ENCODE measurements at places on chromosomes 4 and X. TPM values are rescaled to one million over a fixed set of nuclear protein-coding genes. Genes with fewer than 3 reads are reported as not detected.

- H3K4me1 ChIP-seq: peaks cover 7% of the 10 kb centered on the region
- H3K27ac ChIP-seq: no peak overlapping the region
- H3K36me3 ChIP-seq: no peaks in the 10 kb centered on the region
- H3K27me3 ChIP-seq: no peaks in the 10 kb centered on the region
- peak; percentile 77 for DNase-seq
These were observed 4.2 kb upstream of the OTUD5 start for GRCh38 chrX:48961585-48962091.

TSPYL2 gene
- 107 TPM for total RNA-seq

SNX25 gene
- 12.5 TPM for total RNA-seq

AFM gene
- not detected for total RNA-seq

CENPVL2 gene
- not detected for total RNA-seq

DNA sequence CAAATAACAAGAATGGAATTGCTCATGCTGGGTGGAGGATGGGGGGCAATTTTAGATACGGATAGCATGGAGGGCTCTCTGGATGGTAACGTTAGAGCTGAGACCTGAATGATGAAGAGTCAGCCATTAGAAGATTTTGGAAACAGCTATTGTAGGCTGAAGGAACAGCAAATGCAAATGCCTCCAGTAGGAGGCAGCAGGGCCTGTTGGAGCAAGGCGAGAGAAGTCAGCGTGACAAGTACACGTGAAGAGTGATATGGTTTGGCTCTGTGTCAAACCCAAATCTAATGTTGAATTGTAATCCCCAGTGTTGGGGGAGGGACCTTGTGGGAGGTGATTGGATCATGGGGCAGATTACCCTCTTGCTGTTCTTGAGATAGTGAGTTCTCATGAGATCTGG lies 59.3 kb upstream of the SOD3 start:
- H3K27ac ChIP-seq: no peak overlapping the region
- no peak overlapping the region for H3K4me3 ChIP-seq
- no peak for DNase-seq

- DNase-seq: no peak
- peak overlapping the region; percentile 33 for H3K4me3 ChIP-seq
- no peaks in the 10 kb centered on the region for H3K36me3 ChIP-seq
- no peaks in the 10 kb centered on the region for H3K27me3 ChIP-seq
These were observed 1.6 kb downstream of the EMCN start for GRCh38 chr4:100516225-100516624.

- H3K27me3 ChIP-seq: peaks cover 14% of the 10 kb centered on the region
- DNase-seq: no peak
- no peaks in the 10 kb centered on the region for H3K36me3 ChIP-seq
- H3K27ac ChIP-seq: no peak overlapping the region
- no peaks in the 10 kb centered on the region for H3K4me1 ChIP-seq
These were observed 113.8 kb downstream of the ADRA2C start for GRCh38 chr4:3879681-3880614.

GRCh38 chr4:1805493-1806222 lies 12.6 kb downstream of the FGFR3 start:
- no peaks in the 10 kb centered on the region for H3K27me3 ChIP-seq
- H3K4me3 ChIP-seq: no peak overlapping the region
- H3K27ac ChIP-seq: no peak overlapping the region

DNA sequence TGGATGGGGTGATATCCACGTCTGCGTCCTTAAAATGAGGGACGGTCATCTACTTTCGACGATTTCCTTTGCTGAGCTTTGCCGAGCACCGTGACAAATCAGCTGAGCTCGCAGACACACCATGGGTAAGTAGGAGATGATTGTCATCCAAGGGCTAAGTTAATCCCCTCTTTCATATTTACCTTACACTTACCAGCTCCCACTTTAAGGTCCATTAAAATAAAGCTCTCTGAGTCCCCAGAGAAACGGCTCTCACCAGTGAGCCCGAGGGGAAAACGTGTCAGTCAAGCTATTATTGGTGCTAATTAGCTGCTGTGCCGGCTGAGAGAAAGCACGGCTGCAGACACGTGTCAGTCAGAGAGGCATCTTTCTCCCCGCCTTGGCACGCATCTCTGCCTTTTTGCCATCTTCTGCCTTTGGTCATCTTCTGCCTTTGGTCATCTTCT lies 72.2 kb downstream of the CRLF2 start:
- H3K27ac ChIP-seq: no peak overlapping the region
- no peaks in the 10 kb centered on the region for H3K4me1 ChIP-seq
- no peak for DNase-seq
- no peaks in the 10 kb centered on the region for H3K36me3 ChIP-seq
- H3K27me3 ChIP-seq: no peaks in the 10 kb centered on the region

C4orf36 gene
- total RNA-seq: 0.50 TPM

RAB9B gene
- total RNA-seq: 0.09 TPM

PABPC4L gene
- total RNA-seq: 0.50 TPM

GYPE gene
- 0.45 TPM for total RNA-seq

SOD3 gene
- 17.8 TPM for total RNA-seq

- no peaks in the 10 kb centered on the region for H3K36me3 ChIP-seq
- peaks cover 3% of the 10 kb centered on the region for H3K27me3 ChIP-seq
- no peak overlapping the region for H3K27ac ChIP-seq
- no peak overlapping the region for H3K4me3 ChIP-seq
- no peak for DNase-seq
- no peaks in the 10 kb centered on the region for H3K4me1 ChIP-seq
These were observed 16.5 kb upstream of the BMPR1B start for GRCh38 chr4:94741304-94741703.

DNA sequence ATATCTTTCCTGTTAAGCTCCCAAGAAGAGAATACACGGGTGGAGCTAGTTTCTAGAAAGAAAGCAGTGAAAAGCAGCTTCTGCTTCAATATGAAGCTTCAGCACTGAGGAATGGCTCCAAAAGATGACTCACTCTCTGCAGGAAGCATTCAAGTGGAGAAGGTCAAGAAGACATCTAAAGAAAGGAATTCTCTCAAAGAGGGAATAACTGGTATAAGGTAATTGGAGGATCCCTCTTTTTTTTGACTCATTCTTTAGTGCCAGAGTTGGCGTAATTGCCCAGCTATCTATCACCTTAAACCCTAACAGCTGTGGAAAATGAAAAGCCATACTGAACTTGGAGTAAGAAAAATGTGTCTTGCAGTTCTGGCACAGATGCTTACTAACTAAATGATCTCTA lies 3.5 kb downstream of the EDA2R start:
- no peaks in the 10 kb centered on the region for H3K27me3 ChIP-seq
- no peaks in the 10 kb centered on the region for H3K4me1 ChIP-seq
- no peak for DNase-seq
- H3K36me3 ChIP-seq: no peaks in the 10 kb centered on the region
- H3K27ac ChIP-seq: no peak overlapping the region
- H3K4me3 ChIP-seq: no peak overlapping the region

PRDM5 gene
- 7.1 TPM for total RNA-seq

ASB11 gene
- not detected for total RNA-seq

PIM2 gene
- total RNA-seq: 13.1 TPM

All from adrenal gland (tissue), 19 donors.